ENCODE measurements at places on chromosomes 4 and X. TPM values are rescaled to one million over a fixed set of nuclear protein-coding genes. Genes with fewer than 3 reads are reported as not detected.

TBX22 gene
- not detected for total RNA-seq

RBMXL3 gene
- not detected for total RNA-seq

GPR34 gene
- 8.7 TPM for total RNA-seq

HPGD gene
- 3.5 TPM for total RNA-seq

PASD1 gene
- total RNA-seq = not detected

FAM53A gene
- 8.1 TPM for total RNA-seq

GABRB1 gene
- not detected for total RNA-seq

JAKMIP1 gene
- total RNA-seq = 0.30 TPM

NRK gene
- total RNA-seq = under 0.01 TPM

NPY5R gene
- total RNA-seq = 0.39 TPM

EFNB1 gene
- 127 TPM for total RNA-seq

RHOXF2 gene
- total RNA-seq = not detected

FOXR2 gene
- total RNA-seq = not detected

CD38 gene
- total RNA-seq = 7.1 TPM

CAMK2D gene
- total RNA-seq = 32.4 TPM

SCFD2 gene
- total RNA-seq = 24.7 TPM

XKRX gene
- not detected for total RNA-seq

LRCH2 gene
- total RNA-seq = 7.1 TPM

GRIA3 gene
- total RNA-seq = 0.78 TPM

STAP1 gene
- total RNA-seq = not detected

MAOA gene
- total RNA-seq = 111 TPM

KDM5C gene
- 125 TPM for total RNA-seq

LNX1 gene
- 8.3 TPM for total RNA-seq

SPARCL1 gene
- total RNA-seq = 351 TPM

ARL9 gene
- 0.60 TPM for total RNA-seq

TEX13B gene
- total RNA-seq = not detected

SSX4B gene
- total RNA-seq = not detected

CTAG1B gene
- not detected for total RNA-seq

EOLA2 gene
- 40.8 TPM for total RNA-seq

SORCS2 gene
- total RNA-seq = 44.0 TPM

TEX13D gene
- total RNA-seq = not detected

ERVMER34-1 gene
- 0.78 TPM for total RNA-seq
